ENCODE measurements at places on chromosomes 11 and 22. TPM values are rescaled to one million over a fixed set of nuclear protein-coding genes. Genes with fewer than 3 reads are reported as not detected.

- DNase-seq = no peak
These were observed 13.5 kb downstream of the CHKA start for GRCh38 chr11:68107689-68108088.

DPP3 gene
- total RNA-seq = 21.2 TPM

RPL3 gene
- total RNA-seq = 2,266 TPM

SCUBE1 gene
- 0.41 TPM for total RNA-seq

DNA sequence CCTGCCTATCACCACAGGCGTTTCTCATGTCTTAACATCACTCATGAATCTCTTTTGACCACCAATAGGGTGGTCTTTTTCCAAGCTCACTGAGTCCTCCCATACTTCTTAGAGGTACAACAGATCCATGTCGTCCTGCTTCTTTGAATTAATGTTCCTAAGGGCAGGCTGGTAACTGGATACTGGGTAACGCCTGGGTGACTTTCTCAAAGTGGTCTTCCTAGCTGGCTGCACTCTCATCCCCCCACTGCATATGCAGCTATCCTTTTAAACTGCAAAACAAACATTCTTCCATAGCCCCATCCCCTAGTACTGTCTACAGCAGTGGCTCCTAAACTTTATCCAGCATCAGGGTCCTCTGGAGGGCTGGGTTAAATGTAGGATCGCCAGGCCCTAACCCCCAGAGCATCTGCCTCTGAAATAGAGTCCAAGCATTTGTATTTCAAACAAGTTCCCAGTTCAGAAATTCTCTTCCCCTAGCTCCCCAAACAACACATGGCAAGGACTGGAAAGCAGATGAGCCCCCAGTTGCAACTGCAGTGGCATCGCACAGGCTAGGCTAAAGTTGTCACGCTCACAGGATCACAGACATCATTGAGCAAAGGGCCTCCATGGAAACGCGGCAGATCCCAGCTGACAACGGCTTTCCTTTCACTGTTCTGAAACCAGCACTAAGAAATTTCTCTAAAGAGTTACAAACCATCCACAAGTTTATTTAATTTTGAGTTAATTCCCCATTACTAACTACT, 204.9 kb downstream of the LARGE1 start:
- DNase-seq = no peak

All from tongue (tissue), 3 donors.